HFFc6 (cell line): ENCODE measurements at places on chromosomes 5 and 9.

GRCh38 chr5:38105801-38106200 lies 152.6 kb upstream of the EGFLAM start:
- no peak for DNase-seq

DNA sequence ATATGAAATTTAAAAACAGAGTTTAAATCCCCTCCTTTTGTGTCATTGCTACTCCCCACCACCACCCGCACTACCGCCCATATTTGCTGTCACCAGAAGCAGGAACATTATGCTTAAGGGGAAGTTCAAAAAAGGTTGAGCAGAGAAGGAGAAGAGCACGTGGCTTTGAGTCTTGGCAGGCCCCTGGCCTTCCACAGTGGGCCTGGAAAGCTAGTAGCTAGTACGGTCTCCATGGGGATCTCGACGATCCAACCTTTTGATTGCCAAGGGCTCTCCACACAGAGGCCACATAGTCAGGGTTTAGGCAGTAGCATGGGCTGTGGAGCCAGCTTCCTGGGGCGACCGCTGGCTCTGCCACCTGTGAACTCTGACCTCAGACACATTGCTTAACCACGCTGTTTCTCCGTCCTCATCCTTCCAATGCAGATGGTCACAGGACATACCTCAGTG lies 90.1 kb downstream of the GOLPH3 start:
- no peak for DNase-seq

DNA sequence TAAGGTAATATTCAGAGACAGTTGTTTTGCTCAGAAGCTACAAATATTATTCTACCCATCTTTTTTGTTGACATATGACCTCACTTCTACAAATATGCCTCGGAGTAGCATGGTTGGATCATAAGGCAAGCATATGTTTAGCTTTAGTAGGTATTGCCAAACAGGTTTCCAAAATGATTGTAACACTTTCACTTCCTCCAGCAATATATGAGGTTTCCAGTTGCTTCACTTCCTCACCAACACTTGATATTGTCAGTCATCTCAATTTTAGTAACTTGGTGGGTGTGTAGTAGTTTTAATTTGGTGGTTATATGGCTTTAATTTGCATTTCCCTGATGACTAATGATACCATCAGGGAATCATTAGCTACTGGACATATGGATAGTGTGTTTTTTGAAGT lies 46.7 kb downstream of the TNFSF8 start:
- no peak for DNase-seq

DNA sequence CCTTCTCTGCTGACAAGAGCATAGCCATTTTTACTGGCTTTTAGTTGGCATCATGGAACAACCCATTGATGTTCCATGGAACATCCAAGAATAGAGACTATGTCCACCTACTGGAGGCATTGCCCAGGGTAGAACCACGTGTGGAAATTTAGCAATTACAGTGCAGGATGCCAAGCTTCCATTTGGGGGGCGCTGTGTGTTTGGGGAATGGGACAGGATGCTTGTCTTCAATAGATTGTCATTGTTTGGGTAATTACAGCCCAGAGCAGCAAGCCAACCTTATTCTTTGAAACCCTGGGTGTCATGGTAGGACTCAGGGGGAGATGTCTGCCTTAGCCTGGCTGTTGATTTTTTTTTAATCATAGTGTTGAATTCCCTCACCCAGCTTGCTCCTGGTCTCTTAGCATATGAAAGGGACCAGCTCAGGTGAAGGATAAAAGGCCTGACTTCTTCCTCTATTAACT lies 171.1 kb downstream of the DOCK2 start:
- no peak for DNase-seq

DNA sequence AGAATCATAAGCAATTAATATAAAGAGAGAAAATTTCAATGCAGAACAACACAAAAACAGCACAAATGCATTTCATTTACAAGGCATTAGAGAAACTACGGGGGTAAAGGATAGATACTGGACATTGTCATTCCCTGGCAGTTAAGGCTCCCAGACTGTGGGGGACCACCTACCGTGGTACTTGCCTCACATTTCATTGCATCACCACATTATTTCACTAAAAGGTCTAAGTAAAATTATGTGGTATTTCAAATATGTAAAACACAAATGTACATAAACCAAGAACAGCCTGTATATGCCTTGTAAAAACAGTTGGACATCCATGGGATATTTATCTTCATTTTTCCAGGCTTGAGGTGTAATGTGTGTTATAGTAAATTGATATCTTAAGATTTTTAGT lies 571.2 kb upstream of the ZNF462 start:
- DNase-seq, result no peak

DNA sequence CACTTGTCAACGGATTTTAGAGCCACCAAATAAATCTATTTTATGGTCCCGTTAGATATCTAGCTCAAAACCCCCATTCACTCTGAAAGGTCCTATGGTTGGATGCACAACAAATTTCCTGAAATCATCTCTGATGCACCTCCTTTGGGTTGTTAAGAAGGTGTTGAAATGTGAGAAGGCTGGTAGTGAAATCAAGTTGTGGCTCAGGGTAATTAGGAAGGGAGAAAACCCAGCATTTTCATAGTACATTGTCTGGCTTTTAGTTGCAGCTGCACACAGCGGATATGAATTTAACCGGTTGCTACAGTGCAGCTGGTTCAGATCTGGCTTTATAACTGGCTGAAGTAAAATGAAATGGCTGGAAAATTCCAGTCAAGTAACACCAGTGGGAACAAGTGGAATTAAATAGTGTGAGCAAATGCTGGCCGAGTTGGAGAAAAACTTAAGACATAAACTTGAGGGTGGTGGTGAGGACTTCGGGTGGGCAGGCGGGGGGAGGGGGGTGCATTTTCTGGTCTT lies 17.6 kb downstream of the RGMB start:
- no peak for DNase-seq
